Fibroblast of lung (primary cell): ENCODE measurements at places on chromosomes 13 and 19.

GRCh38 chr13:77180011-77180410 is 146.9 kb downstream of the MYCBP2 start:
- DNase-seq: no peak

GRCh38 chr19:8821748-8822241 is 10.3 kb downstream of the ZNF558 start:
- no peak for DNase-seq

GRCh38 chr19:45645631-45646344 is 6.6 kb upstream of the EML2 start:
- peak; percentile 83 for DNase-seq

DNA sequence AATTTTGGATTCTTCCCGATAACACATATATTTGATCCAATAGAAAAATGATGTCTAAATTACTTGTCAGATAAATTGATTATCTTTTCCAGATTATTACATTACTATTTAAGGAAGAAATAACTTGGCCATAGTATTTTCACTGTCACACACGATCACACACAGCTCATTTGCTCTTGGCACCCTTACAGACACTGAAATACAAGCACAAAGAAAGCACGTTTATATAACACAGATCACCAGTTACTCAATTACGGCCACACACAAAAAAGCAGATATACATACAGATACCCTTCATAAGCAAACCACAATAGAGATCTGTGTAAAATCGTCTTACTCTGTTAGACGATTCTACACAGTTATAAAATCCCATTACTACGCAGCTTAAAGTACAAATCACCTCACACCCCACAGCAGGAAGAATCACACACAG is 716 bp upstream of the ZNF420 start:
- no peak for DNase-seq

GRCh38 chr19:50003810-50004419 is 21.3 kb downstream of the VRK3 start:
- DNase-seq: peak; percentile 97

- no peak for DNase-seq
These were observed 365.7 kb upstream of the KLHL1 start for GRCh38 chr13:70473907-70474306.

- peak; percentile 27 for DNase-seq
These were observed 6.7 kb downstream of the CXCL17 start for GRCh38 chr19:42436006-42436405.

DNA sequence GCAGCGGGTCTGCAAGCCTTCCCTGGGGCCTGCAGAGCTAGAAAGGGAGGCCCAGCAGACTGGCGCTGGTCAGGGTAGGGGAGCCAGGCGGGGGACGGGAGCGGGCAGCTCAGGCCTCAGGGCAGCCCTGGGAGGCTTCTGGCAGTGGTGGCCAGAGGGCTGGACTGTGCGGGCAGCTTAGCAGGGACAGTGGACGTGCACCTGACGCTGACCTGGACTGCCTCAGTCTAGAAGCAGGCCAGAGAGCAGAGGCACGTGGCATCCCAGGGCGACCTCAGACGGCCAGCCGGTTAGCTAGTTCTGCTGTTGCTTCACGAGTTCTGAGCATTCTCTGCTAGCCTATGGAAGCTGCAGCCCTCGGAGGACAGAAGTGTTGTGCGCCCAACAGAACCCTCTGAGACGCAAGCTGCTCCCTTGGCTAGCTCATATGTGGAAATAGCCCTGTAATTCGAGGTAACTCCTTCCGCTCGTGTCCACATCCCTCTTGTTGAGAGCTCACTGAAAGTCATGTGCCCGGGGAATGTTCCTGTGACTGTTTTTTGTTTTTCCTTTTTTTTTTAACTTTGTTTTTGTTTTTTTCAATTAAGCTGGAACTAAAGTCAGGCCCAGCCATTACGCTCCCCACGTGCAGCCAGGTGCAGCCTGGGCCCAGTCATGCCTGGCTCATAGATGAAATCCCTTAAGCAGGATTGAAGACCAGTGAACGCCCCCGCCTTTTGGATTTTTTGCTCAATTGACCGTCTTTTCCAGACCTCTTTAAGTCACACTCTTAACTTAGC is 1.9 kb upstream of the FAM174C start:
- DNase-seq: no peak

GRCh38 chr19:13117176-13117771 is 734 bp upstream of the TRMT1 start:
- no peak for DNase-seq

DNA sequence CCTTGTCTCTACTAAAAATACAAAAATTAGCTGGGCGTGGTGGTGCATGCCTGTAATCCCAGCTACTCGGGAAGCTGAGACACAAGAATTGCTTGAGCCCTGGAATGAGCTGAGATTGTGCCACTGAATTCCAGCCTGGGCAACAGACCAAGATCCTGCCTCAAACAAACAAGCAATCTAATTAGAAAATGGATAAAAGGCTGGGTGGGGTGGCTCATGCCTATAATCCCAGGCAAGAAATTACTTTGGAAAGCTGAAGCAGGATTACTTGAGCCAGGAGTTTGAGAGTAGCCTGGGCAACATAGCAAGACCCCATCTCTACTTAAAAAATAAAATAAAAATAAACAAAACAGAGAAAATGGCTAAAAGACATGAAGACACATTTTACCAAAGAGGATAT is 77.0 kb downstream of the CAB39L start:
- peak; percentile 39 for DNase-seq

- peak; percentile 58 for DNase-seq
These were observed 2.3 kb downstream of the TULP2 start for GRCh38 chr19:48896191-48896720.

GRCh38 chr13:47886314-47886713 is 114.8 kb downstream of the SUCLA2 start:
- no peak for DNase-seq

DNA sequence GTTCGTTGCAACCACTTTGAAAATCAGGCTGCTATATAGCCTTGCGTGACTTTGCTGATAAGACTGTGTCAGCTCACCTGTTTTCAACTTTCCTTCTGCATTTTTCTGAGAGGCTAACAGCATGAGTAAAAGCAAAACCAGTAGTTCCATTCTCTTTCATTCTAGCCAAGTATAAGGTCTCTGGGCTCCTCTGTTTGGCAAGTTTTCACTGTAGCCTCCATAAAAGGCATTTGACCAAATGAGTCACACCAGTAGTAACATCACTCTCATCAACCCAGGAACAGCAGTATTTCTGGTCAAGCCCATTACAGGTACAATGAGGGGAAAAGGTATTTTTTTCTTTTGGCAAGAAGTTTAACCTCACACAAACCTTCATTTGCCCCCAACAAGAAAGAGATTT is 1149.8 kb upstream of the MIR17HG start:
- peak; percentile 9 for DNase-seq

GRCh38 chr13:46232281-46232680 is 20.6 kb downstream of the LRRC63 start:
- peak; percentile 61 for DNase-seq

DNA sequence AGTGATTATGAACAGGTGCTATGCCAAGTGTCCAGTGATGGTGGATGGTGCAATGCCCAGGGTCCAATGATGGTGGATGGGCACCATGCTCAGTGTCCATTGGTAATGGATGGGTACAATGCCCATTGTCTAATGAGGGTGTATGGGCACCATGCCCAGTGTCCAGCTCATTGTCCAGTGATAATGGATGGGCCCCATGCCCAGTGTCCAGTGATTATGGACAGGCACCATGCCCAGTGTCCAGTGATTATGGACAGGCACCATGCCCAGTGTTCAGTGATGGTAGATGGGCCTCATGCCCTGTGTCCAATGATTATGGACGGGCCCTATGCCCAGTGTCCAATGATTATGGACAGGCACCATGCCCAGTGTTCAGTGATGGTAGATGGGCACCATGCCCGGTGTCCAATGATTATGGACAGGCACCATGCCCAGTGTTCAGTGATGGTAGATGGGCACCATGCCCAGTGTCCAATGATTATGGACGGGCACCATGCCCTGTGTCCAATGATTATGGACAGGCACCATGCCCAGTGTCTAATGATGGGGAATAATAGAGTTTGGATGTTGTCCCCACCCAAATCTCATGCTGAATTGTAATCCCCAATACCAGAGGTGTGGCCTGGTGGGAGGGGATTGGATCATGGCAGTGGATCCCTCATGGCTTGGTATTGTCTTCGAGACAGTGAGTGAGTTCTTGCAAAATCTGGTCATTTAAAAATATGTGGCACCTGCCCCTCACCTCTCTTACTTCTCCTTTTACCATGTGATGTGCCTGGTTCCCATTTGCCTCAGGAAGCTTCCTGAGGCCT is 87.8 kb downstream of the ANKRD10 start:
- no peak for DNase-seq

- no peak for DNase-seq
These were observed 23.0 kb downstream of the CUL4A start for GRCh38 chr13:113232208-113233003.

DNA sequence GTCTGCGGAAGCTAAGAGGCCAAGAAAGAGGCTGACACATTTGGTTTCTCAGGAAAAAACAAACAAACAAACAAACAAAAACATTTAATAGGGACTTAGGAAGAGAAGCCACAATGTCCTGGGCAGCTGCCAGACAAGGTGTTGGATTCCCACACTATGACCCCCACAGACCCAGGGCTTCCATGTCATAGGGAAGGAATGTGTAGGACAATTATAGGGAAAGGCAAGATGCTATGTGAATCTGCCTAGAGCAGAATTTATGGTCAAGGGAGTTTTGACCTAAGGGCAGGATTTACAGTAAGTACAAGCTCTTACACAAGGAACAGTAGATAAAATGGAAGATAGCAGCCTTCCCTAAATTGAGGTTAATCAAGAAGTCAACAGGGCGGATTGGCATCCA is 9.1 kb upstream of the CDADC1 start:
- no peak for DNase-seq

GRCh38 chr13:114000151-114001040 is 26.5 kb upstream of the C13orf46 start:
- DNase-seq: no peak

DNA sequence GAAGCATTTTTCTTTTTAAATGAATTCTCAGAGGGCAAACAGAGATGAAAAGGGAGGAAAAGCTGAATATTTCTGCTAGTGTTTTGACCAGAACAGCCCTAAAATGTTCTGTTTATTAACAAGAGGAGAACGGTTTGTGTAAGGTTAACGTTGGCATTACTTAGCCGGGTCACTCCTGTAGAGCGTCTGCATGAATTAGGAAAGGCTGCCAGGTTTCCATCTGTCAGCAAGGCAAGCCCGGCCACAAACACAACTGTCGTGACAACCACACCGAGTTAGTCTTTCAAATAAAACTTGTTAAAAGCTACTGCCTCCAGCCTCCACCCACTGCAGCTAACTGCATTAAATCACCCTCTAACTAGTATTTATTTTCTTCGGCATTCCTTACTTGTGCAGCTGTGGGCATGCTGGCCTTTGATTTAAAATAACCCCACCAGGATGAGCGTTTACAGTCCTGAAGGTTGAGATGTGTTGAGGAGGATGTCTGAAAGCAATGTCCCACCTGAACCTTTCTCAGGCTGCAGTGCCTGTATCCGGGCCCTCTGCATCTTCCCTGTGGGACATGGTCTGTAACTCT is 527.9 kb downstream of the FGF9 start:
- no peak for DNase-seq

GRCh38 chr19:15212711-15213110 is 11.9 kb upstream of the NOTCH3 start:
- DNase-seq: no peak

DNA sequence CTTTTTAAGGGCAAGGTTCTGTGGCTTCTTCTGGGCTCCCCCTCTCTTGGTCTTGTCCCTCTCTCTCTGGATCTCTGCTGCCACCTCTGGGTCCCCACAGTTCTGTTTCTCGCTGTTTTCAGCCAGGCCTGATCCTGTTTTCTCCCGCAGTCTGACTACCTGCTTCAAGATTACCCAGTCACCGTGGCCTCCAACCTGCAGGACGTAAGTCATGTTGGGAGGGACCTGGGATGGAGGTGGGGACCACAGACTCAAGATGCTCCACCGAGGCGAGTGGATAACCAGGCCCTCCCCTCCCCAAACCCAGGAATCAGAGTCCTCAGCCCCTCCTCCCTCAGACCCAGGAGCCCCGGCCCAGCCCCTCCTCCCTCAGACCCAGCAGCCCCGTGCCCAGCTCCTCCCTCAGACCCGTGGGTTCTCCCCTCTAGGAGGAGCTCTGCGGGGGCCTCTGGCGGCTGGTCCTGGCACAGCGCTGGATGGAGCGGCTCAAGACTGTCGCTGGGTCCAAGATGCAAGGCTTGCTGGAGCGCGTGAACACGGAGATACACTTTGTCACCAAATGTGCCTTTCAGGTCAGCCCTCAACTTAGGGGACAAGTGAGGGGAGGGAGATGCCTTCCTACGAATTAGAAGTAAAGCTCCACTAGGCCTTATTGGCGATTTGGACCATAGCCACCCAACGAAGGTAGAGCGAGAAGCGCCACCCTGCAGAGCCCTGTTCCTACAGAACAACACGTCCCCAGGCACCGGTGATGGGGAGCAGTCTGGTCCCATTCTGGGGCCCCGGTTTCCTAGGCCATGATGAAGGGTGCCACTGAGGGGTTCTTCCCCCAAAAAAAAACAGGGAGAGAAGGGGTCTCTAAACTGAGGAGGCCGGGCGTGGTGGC is 2.2 kb downstream of the FLT3LG start:
- no peak for DNase-seq

- DNase-seq: peak; percentile 96
These were observed 1.7 kb downstream of the JUND start for GRCh38 chr19:18279516-18280246.

- DNase-seq: no peak
These were observed 7.8 kb upstream of the TINCR start for GRCh38 chr19:5575590-5575989.

DNA sequence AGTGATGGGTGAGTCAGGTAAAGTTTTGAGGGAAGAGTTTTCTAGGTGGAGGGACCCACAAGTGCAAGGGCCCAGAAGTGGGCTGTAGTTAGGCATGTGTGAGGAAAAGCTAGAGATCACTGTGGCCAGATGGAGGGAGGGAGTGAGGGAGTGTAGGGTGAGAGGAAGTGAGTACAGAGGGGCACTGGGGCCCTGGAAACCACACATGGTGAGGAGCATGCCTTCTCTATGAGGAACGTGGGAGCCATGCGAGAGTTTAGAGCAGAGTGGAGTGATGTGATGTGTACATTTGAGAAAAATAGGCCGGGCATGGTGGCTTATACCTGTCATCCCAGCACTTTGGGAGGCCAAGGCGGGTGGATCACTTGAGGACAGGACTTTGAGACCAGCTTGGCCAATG is 14.7 kb upstream of the SHKBP1 start:
- DNase-seq: no peak
